ENCODE measurements at places on chromosomes 1 and 21. TPM values are rescaled to one million over a fixed set of nuclear protein-coding genes. Genes with fewer than 3 reads are reported as not detected.

Gene LCA5L
- total RNA-seq = 2.0 TPM

Gene CCDC181
- 1.1 TPM for total RNA-seq

Gene TMEM39B
- 13.3 TPM for total RNA-seq

Gene APCS
- not detected for total RNA-seq

Gene SLAMF8
- total RNA-seq = 1.7 TPM
